ENCODE measurements at places on chromosomes 12 and 14.

GRCh38 chr12:71556875-71557274 lies 106.8 kb downstream of the ZFC3H1 start:
- no peak for DNase-seq

GRCh38 chr12:39643052-39643451 lies 23.4 kb upstream of the ABCD2 start:
- no peak for DNase-seq

GRCh38 chr14:101557811-101558738 lies 3.2 kb upstream of the DIO3 start:
- DNase-seq = no peak

DNA sequence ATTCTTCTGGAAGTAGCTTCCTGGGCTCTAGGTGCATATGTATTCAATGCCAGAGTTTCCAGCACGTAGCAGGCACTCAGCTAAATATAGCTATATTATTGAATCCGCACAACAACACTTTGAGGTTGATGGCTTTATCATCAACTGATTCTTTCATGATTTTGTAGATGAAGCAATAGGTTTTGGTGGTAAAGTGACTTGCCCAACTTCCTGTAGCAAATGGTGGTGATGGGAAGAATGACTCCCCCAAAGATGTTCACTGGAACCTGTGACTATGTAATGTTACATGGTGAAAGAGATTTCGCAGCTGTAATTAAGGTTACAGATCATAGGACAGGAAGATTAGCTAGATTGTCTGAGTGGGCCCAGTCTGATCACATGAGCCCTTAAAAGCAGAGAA lies 3.2 kb downstream of the TDRD9 start:
- no peak for DNase-seq

DNA sequence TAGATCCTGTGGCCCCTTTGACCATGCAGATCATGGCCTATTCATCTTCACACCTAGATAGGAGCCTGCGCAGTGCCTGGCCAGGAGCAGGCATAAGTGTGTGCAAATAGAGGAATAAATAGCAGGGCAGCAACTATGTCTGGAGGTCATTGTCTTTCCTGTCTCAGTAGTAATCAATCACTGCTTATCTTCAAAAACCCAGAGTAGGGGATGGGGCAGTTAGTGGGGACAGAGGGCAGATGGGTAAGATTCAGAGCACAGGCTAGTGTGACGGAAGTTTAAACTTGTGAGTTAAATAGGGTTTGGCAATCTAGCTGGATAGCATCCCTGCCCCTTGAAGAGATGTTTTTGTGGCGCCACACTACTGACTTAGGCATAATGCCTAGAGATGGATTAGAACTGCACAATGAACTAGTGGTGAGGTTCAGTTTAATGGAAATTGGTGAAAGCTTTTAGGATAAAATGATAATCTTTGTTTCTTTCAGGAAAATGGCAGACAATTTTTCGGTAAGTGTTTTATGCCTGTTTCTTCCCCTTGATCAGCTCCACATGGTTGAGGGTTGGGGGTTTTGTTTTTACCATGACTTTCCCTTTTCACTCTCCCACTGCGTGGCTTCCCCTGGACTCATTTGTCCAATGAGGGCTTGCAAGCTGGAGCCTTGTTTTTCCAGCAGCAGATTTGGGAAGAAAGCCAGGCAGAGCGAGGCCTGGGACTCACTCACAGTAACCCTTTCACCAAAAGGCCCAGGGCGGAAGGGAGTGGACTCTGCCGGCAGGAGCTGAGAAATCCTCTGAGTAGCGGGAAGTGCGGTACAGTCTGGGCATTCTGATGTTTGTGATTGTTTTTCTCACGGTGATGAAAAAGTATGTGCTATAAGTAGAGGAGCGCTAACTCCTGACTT lies 8.1 kb downstream of the LGALS3 start:
- DNase-seq = no peak

- DNase-seq = peak; percentile 33
These were observed 369.1 kb downstream of the NPAS3 start for GRCh38 chr14:33307691-33308251.

DNA sequence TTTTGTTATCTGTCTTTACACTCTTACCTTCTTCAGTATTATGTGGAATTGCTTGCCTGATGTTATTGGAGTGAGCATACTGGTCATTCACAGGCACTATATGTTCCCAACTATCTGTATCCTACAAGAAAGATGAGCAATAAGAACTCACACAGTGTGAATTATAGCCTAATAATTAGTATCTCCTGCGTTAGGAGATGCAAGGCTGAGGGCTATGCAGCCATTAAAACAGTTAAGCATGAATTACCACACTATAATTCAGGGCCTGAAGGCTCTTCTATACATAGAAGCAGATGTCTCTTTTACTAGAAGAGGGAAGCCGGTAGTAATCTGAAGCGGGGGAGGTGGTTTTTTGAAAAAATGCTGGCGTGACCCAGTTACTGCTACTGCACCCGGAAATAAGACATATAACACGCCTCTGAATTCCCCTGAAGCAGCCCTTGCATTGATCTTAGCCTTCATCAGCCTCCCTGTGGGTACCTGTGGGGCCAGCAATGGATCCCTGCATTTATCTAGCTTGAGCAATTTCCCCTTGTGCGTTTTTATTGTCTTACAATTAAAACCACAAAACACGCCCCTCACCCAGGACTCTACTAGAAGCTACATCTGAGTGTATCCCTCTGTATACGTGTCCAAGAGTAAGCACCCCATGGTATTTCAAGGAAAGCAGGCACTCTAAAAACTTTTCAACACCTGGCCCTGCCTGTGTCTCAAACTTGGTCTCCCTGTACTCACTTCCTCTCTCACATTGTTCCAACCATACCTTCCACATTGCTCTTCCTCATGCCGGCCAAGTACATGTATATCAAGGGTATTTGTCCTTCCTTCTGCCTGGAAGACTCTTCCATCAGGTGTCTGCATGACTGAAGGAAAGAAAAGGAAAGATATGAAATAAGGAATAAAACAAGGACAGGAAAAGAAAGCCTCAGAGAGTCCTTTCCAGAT lies 210.9 kb upstream of the ARID2 start:
- no peak for DNase-seq

DNA sequence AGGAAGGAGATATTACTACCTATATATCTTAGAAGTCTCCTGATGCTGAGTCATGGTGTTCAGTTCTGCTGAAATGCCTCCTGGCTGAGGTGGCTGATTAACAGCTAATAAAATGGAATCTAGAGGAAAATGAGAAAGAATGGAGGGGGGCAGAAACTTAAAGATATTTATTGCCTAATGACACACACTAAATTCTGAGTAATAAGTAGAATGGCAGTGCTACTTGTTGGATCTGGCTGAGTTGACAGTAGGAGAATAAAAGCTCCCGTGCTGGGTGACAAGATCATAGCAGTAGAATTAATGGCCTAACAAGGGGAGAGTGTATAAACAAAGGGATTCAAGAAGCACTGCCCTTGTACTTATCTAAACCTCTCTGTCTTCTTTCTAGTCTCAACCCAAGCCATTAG lies 137.5 kb downstream of the CNTN1 start:
- no peak for DNase-seq

- DNase-seq = no peak
These were observed 736.4 kb downstream of the NOVA1 start for GRCh38 chr14:25861406-25861805.

- DNase-seq = no peak
These were observed 290.5 kb upstream of the FBXO33 start for GRCh38 chr14:39722547-39723273.

- no peak for DNase-seq
These were observed 41.2 kb upstream of the FKBP4 start for GRCh38 chr12:2753536-2753935.

- no peak for DNase-seq
These were observed 329.6 kb downstream of the TMTC2 start for GRCh38 chr12:83016218-83016835.

DNA sequence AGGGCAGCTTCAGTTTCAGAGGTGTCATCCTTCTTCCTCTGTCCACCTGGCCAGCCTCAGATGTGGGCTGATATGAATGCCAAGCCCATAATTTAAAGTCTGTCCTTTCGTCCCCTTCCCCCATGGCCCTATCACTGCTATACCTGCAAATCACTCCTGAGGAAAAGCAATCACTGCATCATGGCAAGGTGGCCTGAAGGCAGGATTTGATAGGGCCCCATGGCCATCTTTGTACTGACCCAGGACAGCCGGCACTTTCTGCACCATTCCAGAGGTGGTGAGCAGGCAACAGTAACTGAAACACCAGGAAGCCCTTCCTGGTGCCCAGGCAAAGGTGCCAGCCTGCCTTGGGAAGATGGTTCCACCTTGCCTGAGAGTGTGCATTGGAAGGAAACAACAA lies 60.8 kb downstream of the ANO2 start:
- DNase-seq = no peak

GRCh38 chr12:63406781-63407180 lies 255.8 kb upstream of the AVPR1A start:
- no peak for DNase-seq

- no peak for DNase-seq
These were observed 12.7 kb downstream of the TSPAN11 start for GRCh38 chr12:30939234-30939633.

- DNase-seq = no peak
These were observed 154.9 kb downstream of the ASCL4 start for GRCh38 chr12:107929436-107929835.

Measured in NCI-H2081 treated with DMSO at 0.1 percent for 48 hours (cell line).